ENCODE measurements at places on chromosomes 13 and 19. TPM values are rescaled to one million over a fixed set of nuclear protein-coding genes. Genes with fewer than 3 reads are reported as not detected.

Gene SIGLEC5
- total RNA-seq = not detected

Gene FCER2
- total RNA-seq = 1.5 TPM

Gene ASPDH
- not detected for total RNA-seq

Gene ZNF486
- 5.0 TPM for total RNA-seq

Gene RHPN2
- total RNA-seq = 0.66 TPM

Gene DCT
- total RNA-seq = 0.53 TPM

Gene RFPL4A
- total RNA-seq = not detected

Gene PGLYRP2
- total RNA-seq = 1.3 TPM

Gene ELSPBP1
- not detected for total RNA-seq

Gene ZNF536
- total RNA-seq = 0.06 TPM

Gene NMRK2
- total RNA-seq = not detected

Gene KIR2DL1
- total RNA-seq = not detected

Gene SCAMP4
- 24.8 TPM for total RNA-seq

Gene RNF225
- total RNA-seq = 0.44 TPM

Gene LGALS7
- not detected for total RNA-seq

Gene MIR17HG
- 15.1 TPM for total RNA-seq

Gene RFX1
- total RNA-seq = 27.1 TPM

Gene OLFM4
- 0.15 TPM for total RNA-seq

Gene CEACAM21
- 63.1 TPM for total RNA-seq

Gene URAD
- not detected for total RNA-seq

All from T-cell (primary cell).